ENCODE measurements at places on chromosomes 16 and 17. TPM values are rescaled to one million over a fixed set of nuclear protein-coding genes. Genes with fewer than 3 reads are reported as not detected.

GRCh38 chr17:47279062-47279801, 25.6 kb downstream of the ITGB3 start:
- no peak for DNase-seq

GRCh38 chr16:5472552-5472951, 375.0 kb upstream of the EEF2KMT start:
- DNase-seq, result no peak

GRCh38 chr17:35006961-35007360, 26.6 kb downstream of the LIG3 start:
- no peak for DNase-seq

DNA sequence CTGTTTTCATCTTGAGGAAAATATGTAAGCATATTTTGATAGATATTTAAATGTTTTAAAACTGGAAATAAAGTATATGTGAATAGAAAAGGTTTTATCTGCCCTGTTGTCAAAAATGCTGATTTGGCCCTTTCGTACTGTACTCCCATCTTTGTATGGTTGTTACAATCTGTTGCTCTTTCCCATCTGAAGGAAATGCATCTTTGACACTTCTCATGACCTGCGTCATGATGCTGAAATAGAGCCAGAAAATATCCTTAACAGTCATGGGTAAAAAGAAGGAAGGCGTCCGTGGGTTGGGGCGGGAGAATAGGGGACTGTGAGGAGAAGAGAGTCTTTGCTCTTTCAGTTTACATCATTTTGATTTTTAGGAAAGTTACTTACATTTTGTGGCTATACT, 327.7 kb downstream of the BCAS3 start:
- no peak for DNase-seq

GRCh38 chr16:66390346-66391108, 24.0 kb downstream of the CDH5 start:
- peak; percentile 5 for DNase-seq

DNA sequence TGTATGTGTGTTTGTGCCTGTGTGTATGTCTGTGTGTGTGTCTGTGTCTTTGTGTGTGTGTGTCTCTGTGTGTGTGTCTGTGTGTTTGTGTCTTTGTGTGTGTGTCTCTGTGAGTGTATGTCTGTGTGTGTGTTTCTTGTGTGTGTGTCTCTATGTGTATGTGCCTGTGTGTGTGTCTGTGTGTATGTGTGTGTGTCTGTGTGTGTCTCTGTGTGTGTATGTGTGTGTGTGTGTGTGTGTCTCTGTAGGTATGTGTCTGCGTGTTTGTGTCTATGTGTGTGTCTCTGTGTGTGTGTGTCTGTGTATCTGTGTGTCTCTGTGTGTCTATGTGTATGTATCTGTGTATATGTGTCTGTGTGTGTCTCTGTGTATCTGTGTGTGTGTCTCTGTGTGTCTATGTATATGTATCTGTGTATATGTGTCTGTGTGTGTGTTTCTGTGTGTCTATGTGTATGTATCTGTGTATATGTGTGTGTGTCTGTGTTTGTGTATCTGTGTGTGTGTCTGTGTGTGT, 70.2 kb downstream of the USP43 start:
- no peak for DNase-seq

- peak; percentile 28 for DNase-seq
Measured at GRCh38 chr17:36500745-36501225, 14.3 kb downstream of the ZNHIT3 start.

- DNase-seq, result no peak
Measured at GRCh38 chr16:48383877-48384519, 1.2 kb downstream of the SIAH1 start.

DNA sequence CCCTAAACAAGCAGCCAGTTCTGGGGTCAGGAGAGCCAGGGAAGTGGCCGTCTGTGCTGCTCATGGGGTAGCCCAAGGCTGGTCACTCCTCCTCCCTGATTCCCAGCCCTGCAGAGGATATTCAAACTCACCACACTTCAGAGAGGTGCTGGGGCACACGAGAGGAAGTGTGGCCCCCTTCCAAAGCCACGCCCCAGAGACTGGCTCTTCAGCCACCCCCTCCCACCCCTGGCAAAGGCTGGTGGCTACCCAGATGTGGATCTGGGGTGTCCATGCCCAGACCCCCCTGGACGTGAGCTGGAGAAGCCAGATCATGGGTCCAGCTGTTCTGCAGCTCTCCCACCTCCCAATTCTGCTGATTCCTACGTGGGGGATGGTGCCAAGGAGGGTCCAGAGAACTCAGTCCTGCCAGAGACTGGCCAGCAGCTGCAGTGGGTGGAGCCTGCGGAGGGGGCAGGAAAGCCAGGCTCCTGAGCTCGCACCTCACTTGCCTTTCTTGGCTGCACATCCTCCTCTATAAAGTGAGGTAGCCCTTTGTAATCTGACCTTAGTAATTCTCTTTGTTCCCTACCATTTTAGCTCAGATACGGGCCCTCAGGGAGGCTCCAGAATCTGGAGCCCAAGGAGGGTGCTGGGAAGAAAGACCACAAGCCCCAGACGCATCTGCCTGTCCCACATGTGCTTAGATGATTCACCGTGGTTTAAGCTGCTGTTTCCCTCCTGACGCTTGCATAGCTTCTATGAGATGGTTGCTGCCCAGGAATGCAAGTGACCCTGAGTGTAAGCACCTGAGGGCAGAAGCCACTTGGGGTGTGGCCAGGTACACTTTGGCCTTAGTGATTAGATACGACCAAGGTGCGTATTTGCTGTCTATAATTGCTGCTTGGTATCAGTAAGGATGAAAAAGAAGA, 15.3 kb downstream of the SDK2 start:
- no peak for DNase-seq

- DNase-seq, result no peak
Measured at GRCh38 chr17:27218719-27219488, 75.0 kb upstream of the WSB1 start.

DNA sequence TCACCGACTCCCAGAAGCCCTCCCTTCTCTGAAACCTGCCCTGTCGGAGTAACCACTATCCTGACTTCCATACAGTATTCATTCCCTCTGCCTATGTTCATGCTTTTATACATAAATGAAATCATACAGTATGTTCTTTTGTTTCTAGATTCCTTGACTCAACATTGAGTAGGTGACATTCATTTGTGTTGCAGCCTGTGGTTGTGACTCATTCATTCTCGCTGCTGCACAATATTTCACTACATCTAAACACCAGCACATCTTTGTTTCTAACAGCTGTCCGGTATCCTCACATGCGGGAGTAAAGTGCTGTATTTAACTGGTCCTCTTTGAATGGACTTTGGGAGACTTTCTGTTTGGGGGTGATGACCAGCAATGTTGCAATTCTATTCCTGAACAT, 135.0 kb upstream of the FOXF1 start:
- DNase-seq, result no peak

GRCh38 chr17:45149669-45150664, 1.7 kb downstream of the HEXIM1 start:
- DNase-seq, result peak; percentile 55

DNA sequence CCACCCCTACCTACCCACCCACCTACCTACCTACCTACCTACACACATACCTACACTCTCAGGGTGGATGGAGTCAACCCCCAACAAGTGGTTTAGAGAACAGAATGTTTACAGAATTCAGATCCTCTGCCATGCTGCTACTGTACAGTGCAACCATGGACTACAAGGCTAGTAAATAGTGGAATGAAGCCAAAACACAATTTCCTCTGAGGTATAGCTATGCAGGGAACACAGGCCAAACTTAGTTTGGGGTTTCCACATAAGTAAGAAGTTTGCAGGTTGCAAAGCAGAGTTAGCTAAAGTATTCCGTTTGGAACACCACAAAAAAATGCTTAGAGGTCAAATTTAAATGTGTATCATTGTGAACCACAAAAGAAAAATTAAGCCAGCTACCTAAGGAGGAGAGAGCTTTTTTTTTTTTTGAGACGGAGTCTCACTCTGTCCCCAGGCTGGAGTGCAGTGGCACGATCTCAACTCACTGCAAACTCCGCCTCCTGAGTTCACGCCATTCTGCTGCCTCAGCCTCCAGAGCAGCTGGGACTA, 2.7 kb upstream of the AP1G1 start:
- no peak for DNase-seq

- no peak for DNase-seq
Measured at GRCh38 chr16:19228575-19228974, 57.0 kb upstream of the CLEC19A start.

The KRTAP9-4 gene
- total RNA-seq, result not detected

The CCL18 gene
- total RNA-seq, result not detected

The LPO gene
- total RNA-seq, result 0.11 TPM

The OTOP2 gene
- not detected for total RNA-seq

The UNC13D gene
- total RNA-seq, result 6.3 TPM

The SPNS3 gene
- not detected for total RNA-seq

All from H9 (cell line).